ENCODE measurements at places on chromosomes 6 and 20. TPM values are rescaled to one million over a fixed set of nuclear protein-coding genes. Genes with fewer than 3 reads are reported as not detected.

- no peak for DNase-seq
Measured at GRCh38 chr6:32173051-32173727, 2.7 kb downstream of the AGPAT1 start.

ECI2 gene
- polyA plus RNA-seq: 101 TPM

GRCh38 chr20:2859330-2860121 is 13.8 kb upstream of the PTPRA start:
- DNase-seq: no peak

DNA sequence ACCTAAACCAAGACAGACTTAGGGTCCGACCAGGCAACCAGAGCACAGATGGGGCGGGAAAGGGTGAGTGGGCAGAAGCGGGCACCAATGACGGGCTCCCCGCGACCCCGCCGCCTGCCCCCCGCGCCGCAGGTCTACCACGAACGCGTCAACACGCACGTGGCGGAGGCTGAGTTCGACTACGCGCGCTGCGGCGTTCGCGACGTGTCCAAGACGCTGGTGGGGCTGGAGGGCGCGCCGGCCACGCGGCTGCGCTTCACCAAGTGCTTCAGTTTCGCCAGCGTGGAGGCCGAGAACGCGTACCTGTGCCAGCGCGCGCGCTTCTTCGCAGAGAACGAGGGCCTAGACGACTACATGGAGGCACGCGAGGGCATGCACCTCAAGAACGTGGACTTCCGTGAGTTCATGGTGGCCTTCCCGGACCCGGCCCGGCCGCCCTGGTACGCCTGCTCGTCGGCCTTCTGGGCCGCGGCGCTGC is 5.1 kb downstream of the TMEM151B start:
- DNase-seq: no peak

DNA sequence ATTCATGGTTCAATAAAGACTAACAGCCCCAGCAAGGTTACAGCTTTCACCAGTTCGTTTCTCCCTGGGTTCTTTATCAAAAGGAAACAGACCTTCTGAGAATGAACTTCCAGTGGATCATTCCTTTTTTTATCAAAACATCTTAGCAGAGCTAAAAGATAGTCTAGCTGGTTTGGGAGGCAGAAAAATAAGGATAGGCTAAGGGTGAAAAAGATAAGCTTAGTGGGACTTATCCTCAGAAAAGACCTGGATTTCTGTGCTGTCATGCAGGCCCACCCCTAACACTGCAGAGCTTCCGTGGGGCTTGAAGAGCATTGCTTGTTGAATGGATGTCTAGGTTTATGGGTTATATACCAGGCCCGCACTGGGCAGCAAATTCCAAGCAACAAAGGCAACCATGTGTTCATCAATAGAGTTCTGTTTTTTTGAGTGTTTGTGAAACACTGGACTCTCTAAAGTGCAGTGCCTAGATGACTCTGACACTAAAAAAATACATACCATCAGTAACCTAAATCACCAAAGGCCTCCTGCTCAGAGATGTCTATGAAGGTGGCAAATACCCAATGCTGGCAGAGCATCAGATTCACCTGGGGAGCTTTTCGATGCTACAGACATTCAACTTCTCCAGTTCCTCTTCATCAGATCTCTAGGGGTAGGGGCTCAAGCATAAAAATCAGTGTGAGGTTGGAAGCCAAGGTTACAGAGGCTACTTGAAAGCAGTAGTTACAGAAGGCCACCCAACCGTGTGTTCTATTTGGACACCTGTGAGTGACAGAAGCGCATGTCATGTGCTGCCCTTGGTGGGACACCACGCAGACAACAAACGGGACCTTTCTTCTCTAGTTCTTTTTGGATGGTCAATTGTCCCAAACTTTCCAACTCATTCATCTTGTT is 53.0 kb downstream of the TNFAIP3 start:
- DNase-seq: no peak

- no peak for DNase-seq
Measured at GRCh38 chr6:130259557-130259956, 36.8 kb upstream of the SAMD3 start.

GRCh38 chr20:39899881-39900280 is 789.2 kb downstream of the MAFB start:
- no peak for DNase-seq

NANP gene
- polyA plus RNA-seq: 5.2 TPM

SLC25A27 gene
- polyA plus RNA-seq: 39.0 TPM

ITPR3 gene
- polyA plus RNA-seq: 17.0 TPM

DNA sequence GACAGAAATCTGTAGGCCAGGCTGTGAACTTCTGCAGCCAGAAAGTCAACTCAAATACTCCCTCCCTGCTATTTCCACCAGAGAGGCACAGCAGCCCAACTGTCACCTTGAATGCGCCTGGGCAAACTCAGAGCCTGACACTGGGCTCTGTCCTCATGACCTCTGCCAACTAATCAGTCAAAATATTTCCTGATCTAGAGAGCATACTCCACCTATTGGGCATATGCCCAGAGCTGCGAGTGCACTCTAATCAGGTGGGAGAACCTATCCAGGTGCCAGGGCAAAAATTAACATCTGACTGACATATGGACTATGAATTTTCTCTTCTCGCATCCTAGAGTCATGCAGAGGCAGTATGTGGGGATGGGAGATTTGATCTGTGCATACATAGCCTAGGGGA is 406.3 kb upstream of the RUNX2 start:
- DNase-seq: no peak

SNX5 gene
- 232 TPM for polyA plus RNA-seq

DNA sequence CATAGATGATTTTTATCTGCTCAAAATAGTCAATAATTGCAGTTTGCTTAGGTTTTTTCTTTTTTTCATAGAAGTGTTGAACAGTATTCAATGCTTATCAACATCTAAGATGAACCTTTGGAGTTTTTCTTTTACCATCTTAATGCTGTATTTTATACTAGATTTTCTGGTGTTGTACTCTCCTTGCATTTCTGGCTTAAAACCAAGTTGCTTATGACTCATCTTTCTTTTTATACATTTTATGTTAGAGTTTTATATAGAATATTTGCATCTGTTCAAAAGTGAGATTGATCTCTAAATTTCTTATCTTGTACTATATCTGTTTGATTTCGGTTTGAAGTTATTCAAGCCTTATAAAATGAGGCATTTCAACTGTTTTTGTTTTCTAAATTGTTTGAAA is 232.5 kb downstream of the RFPL4B start:
- no peak for DNase-seq

DEFB125 gene
- not detected for polyA plus RNA-seq

GRCh38 chr6:85669735-85670194 is 27.1 kb upstream of the SYNCRIP start:
- DNase-seq: no peak

GRCh38 chr6:11700118-11700718 is 78.4 kb downstream of the ADTRP start:
- DNase-seq: no peak

DNA sequence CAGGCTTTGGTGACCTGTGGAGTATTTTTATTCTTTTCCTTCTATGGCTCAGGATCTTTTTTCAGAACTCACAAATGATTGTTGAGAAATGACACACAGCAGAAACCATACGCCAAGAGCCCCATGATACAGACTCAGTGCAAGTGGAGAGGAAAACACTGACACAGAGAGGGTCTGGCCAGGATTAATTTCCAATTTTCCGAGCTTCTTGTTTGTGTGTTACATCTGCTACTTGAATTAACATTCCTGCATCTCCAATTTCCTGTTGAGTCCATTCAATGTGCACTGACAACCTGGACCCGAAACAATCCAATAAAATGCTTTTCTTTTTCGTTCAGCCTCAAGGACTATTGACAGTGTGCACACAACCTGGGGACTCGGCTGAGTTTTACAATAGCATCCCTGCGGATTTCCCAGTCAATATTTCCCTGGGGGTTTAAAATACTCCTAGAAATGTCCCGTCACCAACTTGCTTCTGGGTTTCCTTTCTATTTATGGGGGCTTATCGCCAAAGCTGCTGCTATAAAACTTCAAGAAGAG is 4.9 kb upstream of the MLN start:
- DNase-seq: no peak

PARD6B gene
- 28.0 TPM for polyA plus RNA-seq

GRCh38 chr20:37574199-37574890 is 46.7 kb upstream of the BLCAP start:
- DNase-seq: no peak

GRCh38 chr6:135280375-135281136 is 99.4 kb downstream of the MYB start:
- no peak for DNase-seq

DNA sequence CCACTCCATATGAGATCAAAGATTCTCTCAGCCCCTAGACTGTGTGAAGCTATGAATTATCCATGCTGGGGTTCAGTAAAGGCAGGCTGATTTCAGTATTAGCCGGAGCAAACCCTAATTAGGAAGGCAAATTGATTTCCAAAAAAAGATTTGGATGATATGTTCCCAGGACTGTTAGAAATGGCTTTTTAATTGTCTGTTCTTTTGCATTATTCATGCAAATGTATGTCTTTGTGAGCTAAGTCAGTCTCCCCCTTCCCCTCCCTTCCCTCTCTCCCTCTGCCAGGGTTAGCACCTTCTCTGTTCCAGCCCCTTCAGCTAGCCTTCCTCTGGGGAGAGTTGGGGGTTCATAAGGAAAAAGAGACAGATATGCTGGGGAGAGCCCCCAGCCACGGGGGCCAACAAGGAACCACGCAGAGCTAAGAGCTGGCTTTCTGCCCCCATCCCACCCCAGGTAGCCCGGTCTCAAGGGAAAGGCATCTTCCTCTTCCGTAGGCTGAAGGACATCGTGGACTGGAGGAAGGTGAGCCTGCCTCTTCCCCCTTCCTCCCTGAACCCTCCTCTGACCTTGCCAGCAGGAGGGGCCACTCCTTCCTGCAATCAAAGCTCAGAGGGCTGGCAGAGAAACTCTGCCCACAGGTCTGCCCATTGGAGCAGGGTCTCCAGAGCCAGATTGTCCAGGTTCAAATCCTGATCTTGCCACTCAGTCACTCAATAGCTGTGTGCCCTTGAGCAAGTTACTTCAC is 32.3 kb downstream of the PDRG1 start:
- no peak for DNase-seq

- DNase-seq: no peak
Measured at GRCh38 chr20:37394543-37395409, 48.8 kb downstream of the SRC start.

DNA sequence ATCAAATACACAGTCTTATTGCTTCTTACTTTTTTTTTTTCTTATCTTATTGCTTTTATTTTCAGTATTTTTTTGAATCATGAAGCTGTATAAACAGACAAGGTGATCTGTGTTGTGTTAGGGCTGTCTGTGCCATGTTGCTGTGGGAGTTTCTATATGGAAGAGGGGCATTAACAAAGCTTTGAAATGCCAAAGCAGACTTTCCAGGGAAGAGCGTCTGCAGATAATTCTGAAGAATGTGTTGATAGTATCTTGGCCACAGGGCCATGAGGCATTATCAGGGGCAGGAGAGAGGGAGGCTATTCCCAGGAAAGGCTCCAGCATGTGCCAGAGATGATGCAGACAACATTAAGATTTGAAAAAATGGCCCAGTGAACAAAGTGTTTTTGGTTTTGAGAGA is 354.5 kb downstream of the UTRN start:
- DNase-seq: no peak

DNA sequence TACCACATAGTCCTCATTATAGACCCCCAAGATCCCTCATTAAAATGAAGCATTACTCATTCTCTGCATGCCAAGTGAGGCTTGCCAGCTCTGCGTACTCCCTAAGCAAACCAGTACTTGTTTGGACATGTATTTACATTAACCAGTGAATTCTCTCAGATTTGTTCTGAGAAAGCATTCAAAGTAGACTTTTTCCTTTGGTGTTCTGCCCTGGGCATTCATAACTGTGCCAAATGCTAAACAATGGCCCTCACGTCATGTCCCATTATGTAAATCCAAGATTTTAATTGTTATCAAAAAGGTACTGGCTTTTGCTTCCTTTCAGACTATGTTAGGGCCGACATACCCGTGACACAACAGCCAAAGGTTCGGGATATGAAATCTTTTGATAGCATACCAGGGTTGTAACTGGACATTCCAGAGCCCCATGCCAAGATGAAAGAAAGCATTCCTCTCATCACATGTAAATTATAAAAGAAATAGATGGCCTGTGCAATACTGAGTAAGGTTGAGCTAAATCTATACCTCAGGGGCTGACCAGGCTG is 164.2 kb downstream of the ADAT2 start:
- no peak for DNase-seq

DNA sequence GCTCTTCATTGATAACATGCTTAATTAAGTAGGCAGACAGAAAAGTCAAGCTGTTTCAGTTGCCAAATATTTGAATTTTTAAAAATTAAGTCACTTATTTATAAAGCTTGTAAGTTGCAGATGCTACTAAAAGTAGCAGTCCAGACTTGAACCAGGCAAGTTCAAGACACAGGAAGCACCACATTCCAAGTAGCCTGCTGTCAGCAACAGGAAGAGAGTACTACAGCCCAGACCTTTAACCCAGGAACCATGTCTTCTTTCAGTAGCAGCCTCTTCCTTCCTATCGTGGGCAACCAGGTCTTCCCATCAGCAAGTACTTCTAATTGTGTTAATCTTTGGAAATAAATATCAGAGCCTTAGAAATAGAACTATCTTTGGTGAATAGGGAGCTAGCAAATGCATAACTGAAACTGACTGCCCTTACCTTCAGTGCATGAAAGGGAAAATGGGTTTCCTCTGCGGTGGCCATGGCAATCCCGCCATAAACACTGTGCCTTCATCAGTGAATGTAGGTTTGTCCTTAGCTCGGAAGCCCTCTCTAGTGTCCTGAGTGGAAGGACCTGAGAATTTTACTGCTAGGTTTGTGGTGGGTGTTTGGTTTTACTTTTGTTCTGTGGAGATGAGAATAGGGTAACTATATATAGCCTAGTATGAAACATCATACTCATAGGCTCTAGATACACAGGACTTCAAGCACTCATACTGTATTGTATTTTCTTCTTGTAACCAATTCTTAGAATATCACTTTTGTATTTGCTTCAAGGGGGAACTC is 95.6 kb downstream of the SYCP2 start:
- no peak for DNase-seq

GRCh38 chr20:24059174-24059573 is 70.6 kb upstream of the GGTLC1 start:
- DNase-seq: no peak

DNA sequence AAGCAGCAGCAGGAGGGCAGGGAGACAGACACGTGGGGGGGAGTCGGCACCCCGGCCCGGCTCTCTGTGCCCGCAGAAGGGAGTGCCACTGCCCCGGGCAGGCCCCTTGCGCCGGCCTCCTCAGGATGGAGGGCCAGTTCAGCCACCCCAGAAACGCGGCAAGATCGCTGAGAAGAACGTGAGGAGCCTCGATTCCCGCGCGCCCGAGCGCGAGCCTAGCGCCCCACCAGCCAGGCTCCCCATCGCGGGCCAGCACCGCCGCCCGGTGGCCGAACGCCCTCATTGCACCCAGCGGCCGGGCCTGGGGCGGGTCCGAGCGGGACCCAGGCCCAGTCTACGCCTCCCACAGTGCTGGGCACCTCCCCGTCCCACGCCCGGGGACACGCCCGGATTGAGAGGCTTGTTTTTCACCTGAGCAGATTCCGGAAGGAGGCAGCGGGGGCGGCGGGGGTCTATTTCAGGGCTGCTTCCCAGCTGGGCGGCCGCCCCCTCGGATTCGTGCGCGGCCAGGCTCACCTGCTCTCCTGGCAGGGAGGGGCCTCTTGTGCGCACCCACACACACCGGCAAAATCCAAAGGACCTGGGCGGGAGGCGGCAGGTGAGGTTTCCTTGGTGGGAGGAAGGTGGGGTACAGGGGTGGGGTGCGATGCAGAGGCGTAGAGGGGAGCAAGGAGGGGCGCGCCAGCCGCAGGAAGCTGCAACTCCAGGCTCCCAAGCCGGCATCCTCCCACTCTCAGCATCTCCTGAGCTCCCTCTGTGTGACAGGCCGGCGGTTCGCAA is 9.0 kb upstream of the GRM4 start:
- DNase-seq: no peak

All from left renal pelvis (tissue), 4 donors.